ENCODE measurements at places on chromosomes 11 and 22.

- no peak for DNase-seq
These were observed 7.3 kb downstream of the DGCR6L start for GRCh38 chr22:20312396-20313191.

DNA sequence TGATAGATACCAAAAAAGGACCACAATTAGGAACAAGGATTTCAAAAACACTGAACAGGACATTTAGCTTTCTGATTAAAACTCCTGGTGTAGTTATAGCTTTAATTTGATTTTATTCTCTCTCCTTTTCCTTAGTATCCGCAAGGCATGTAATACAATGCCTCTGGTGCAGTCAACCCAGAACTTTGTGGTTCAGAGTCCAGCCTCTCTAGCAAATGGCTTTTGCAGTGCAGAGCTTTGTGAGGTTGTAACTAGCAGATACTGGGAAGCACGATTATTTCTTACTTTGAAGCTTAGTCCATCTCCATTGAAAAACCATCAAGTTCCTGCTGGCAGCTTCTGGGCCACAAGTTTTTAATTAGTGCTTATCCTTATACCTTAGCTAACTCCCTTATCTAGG lies 79.8 kb downstream of the GRIA4 start:
- DNase-seq, result no peak

GRCh38 chr11:75267171-75267970 lies 26.8 kb downstream of the TPBGL start:
- DNase-seq, result no peak

GRCh38 chr22:27241430-27242321 lies 559.9 kb downstream of the MN1 start:
- no peak for DNase-seq

GRCh38 chr22:31977141-31977841 lies 33.0 kb downstream of the YWHAH start:
- peak; percentile 80 for DNase-seq

DNA sequence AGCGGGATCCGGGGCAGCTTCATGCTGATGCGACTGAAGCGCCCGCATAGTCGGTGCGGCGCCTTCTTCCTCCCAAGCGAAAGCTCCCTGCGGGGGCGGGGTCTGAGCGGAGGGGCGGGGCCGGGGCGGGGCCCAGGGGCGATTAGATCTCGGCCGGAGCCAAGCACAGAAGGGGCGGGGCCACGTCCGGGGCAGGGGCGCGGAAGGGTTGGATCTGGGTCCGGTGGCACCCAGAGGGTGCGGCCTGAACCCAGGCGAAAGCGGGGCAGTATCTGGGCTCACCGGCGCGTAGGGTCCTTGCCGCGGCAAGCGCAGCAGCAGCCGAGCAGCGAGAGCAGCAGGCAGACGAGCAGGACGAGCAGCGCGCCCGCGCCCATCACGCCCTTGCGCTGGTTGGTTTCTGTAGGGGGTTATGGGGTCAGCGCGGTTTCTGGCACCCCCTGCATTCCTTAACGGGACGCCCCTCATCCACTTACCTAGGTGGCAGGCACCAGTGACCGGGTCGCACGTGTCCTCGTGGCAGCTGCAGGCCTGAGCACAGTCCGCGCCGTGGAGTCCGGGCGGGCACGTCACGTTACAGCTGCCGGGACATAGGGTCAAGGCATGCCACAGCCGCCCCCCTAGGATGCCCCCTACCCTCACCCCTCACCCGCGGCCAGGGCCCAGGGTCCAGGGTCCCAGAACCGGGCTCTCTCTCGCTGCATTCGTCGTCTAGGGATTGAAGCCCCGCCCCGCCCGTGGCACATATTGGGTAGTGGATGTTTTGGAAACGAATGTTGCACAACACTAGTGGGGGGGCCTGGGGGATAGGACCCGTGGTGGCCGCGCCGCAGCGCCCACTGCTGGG lies 8.1 kb downstream of the SCARF2 start:
- DNase-seq, result peak; percentile 96

GRCh38 chr11:819943-820649 lies 1.4 kb downstream of the PNPLA2 start:
- DNase-seq, result peak; percentile 94

GRCh38 chr11:58650496-58650895 lies 28.0 kb downstream of the CNTF start:
- DNase-seq, result no peak

- no peak for DNase-seq
These were observed 271.5 kb upstream of the CCDC90B start for GRCh38 chr11:83557653-83558052.

DNA sequence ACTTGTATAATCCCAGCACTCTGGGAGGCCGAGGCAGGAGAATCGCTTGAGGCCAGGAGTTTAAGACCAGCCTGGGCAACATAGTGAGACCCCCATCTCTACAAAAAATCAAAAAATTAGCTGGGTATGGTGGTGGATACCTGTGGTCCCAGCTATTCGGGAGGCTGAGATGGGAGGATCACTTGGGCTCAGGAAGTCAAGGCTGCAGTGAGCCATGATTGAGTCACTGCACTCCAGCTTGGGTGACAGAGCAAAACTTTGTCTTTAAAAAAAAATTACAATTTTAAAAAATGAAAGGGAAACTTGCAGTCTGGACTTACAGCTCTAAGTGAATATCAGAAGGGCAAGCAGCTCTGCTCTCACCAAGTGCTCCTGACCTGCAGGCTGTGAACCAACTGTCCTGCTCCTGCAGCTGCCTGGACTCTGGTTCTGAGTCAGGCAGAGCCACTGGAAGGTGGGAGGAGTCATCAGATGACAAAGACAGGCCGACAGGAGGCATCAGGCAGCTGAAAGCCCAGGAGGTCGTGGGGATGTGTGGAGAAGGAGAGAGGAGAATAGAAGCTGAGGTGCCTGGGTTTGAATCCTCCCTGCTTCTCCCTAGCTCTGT lies 9.6 kb downstream of the SMTNL1 start:
- DNase-seq, result peak; percentile 70

DNA sequence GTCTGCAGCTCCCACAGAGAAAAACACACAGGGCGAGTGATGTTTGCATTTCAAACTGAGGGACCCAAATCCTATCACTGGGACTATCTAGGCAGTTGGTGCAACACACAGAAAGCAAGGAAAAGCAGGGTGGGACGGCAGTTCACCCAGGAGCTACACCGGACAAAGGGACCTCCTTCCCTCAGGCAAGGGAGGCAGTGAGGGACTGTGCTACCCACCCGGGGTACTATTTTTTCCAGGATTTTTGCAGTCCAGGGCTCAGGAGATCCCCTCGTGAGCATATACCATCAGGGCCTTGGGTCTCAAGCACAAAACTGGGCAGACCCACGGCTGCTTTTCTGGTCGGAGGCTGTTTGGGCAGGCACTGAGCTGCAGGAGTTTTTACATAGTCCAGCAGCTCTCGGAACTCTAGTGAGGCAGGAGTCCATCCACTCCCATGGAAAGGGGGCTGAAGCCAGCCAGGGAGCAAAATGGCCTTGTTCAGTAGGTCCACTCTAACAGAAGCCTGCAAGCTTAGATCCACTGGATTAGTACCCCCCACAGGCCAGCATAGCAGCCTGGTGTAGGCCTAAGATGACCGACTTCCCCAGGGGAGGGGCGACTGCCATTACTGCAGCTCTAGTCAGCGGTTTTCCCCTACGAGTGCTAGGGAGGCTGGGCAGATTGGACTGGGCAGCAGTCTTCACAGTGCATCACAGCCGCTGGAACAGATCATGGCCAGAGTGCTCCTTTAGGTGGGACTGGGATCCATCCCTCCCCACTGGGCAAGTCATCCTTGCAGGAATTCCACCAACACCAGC lies 28.2 kb downstream of the CARD18 start:
- no peak for DNase-seq

- no peak for DNase-seq
These were observed 94.8 kb upstream of the PRDM11 start for GRCh38 chr11:45051621-45052020.
